ENCODE measurements at places on chromosomes 12 and 14.

DNA sequence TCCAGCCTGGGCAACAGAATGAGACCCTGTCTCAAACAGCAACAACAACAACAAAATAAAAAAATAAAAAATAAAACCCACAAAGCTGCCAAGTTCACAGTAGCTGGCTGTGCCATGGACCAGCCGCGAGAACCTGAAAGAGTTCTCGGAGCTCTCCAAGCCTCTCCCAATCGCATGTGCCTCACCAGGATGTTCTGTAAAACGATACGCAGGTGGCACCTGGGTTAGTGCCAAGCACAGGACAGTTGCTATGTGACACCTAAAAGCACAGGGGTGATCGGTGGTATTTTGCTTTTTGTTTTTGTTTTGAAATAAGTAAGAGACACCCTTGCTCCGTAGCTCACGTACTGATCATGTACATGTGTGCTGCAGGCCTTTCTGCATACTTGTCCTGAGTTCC, 52.4 kb downstream of the RFLNA start:
- no peak for DNase-seq

DNA sequence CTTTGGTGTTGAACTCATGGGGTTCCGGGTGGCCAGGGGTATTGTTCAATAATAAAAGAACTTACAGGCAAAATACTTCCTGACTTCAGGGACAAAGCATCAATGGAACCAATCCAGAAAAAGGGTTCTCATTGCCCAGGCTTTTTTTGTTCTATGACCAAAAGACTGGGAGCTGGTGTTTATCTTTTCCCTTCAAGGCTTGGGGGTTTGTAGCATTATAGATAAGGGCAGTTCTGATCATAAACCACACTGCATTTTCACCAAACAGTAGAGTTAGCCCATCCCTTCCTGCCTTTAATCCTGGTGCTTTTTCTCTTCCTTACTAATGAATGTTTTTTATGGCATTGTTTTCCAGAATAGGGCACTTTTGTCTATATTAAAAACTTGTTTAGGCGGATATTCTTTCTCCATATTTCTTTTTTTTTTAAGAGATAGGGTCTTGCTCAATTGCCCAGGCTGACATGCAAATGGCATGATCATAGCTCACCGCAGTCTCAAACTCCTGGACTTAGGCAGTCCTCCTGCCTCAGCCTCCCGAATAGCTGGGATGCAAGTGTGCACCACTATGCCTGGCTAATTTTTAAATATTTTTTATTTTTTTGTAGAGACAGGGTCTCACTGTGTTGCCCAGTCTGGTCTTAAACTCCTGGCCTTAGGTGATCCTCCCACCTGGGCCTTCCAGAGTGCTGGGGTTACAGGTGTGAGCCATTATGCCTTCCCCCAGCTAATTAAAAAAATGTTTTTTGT, 9.7 kb downstream of the FUT8 start:
- DNase-seq, result no peak

GRCh38 chr12:72110937-72111650, 161.1 kb upstream of the TRHDE start:
- no peak for DNase-seq

DNA sequence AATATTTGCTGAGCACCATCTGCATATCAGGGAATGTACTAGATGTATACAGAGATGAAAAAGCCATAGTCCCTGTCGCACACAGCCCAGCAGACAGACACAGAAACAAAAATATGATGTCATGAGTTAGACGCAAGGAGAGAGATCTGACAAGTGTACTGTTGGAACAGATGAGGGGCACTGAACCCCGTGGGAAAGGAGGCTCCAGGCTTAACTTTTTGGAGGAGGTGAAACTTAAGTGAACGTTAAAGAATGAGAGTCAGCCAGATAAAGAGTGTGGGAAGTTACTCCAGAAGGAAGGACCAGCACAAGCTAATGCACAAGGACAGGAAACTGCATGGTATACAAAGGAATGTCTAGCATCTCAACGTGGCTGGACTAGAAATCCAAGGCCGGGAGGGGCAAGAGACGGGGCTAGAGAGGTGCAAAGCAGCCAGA, 2.5 kb upstream of the ACTN1 start:
- no peak for DNase-seq

GRCh38 chr12:116592731-116593130, 33.5 kb downstream of the MAP1LC3B2 start:
- DNase-seq, result no peak

DNA sequence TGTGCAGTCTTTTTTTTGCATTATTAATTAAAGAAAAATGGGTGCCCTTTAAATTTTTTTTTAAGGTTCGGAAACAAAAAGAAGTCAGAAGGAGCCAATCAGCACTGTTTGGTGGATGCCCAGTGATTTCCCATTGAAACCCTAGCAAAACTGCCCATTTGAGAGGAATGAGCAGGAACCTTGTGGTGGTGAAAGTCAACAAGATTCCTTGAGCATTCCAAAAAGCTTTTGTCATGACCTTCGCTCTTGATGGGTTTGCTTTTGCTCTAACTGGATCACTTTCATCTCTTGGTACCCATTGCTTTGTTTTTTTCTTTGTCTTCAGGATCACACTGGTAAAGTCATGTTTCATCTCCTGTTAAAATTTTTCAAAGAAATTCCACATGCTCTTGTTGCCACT, 54.1 kb downstream of the ADIPOR2 start:
- DNase-seq, result no peak

- no peak for DNase-seq
Observed at GRCh38 chr12:105706321-105706972, 376.0 kb downstream of the C12orf75 start.

DNA sequence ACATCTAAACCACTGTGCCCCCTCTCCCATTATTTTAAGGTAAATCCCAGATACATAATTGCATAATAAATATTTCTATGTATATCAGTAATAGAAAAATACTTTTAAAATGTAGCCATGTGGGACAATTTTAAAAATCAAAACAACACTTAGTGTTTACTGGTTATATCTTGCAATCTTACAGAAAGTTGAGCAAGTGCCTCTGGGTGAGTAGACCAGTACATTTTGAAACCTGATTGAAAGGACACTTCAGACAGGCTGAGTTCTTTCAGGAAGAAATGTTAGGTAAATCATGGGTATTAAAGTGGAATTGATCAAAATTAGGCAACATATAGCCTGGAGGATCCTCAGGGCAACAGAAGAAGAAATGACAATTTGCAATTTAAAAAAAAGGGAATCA, 7.2 kb downstream of the SLC38A4 start:
- no peak for DNase-seq

GRCh38 chr12:117309276-117309925, 52.0 kb downstream of the NOS1 start:
- no peak for DNase-seq

GRCh38 chr14:69850086-69850735, 29.0 kb upstream of the SMOC1 start:
- no peak for DNase-seq

GRCh38 chr14:55233591-55233990, 37.6 kb upstream of the FBXO34 start:
- DNase-seq, result no peak

- no peak for DNase-seq
Observed at GRCh38 chr12:40853221-40853620, 161.0 kb downstream of the CNTN1 start.

- no peak for DNase-seq
Observed at GRCh38 chr12:20885116-20885515, 74.6 kb downstream of the SLCO1B3 start.

DNA sequence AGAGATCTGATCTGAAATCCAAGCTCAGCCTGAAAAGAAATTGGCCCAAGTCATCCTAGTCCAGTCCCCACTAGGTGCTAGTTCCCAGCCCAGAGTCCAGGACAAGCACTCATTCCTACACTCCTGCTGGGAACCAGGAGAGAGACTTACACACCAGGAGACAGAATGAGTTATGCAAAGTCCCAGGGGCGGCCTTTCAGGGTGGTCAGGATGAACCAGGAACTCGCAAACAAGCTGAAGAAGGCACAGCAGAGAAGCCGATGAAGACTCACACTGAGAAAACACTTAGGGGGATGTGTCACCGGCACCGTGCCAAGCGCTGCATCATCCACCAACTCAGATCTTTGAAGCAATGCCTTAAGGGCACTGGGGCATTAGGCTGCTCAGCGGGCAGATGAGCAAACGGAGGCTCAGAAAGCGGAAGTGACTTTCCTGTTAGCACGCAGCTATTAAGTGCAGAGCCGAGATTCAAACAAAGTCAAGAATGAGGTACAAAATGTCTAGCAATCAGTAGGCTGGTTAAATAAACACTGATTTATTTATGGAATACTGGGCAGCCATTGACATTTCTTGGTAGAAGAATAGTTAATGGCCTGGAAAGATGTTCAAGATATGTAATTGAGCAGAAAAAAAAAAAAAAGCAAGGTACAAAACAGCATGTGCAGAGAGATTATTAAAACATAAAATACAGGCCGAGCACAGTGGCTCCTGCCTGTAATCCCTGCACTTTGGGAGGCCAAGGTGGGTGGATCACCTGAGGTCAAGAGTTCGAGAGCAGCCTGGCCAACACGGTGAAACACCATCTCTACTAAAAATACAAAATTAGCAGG, 78.7 kb downstream of the LRRC74A start:
- DNase-seq, result no peak

Measured in cortex of kidney (tissue), 1 donor.